CD4-positive, alpha-beta T cell treated with Interleukin-6 at 100 ng/mL for 8 hours (primary cell): ENCODE measurements at places on chromosomes 11 and 22.

- no peak for DNase-seq
Measured at GRCh38 chr22:17674152-17674551, 35.6 kb downstream of the BCL2L13 start.

GRCh38 chr22:40606306-40606705 lies 30.2 kb downstream of the MRTFA start:
- DNase-seq = no peak

DNA sequence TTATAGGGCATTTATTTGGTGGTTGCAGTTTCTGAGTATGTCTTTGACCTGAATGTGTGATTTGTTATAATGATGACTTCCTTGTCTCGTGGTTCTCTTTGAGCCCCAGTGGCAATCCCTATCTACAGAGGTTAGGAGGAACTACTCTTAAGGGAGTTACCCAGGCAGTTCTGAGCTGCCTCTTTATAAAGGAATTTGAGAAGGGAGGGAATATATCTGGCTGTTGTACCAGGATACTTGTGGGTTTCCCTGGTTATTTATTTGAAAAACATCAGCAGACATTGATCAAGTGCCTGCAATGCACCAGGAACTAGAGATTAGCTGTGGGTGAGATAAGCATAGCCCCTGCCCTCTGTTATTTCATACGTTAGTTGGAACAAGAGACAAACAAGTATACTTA lies 243.5 kb upstream of the ARHGAP20 start:
- DNase-seq = no peak

DNA sequence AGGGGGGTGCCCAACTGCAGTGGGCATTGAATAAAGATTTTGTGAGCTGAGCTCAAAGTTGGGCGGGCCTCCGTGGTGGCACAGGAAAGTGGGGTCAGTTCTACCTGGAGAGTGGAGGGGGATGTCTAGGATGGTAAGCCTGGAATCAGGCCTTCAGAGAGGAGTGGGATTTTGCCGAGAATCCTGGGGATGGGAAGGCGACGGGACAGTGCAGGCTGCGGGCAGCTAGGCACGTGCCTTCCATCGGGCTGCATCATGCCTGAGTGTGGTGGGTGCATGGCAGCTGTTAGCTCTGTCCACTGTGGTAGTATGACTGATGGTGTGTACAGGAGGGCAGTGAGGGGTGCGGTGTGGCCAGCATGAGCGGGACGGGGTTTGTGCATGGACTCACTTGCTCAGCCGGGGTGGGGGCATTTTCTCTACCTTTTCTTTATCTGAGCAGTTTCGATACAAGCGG lies 3.6 kb downstream of the SHANK3 start:
- no peak for DNase-seq

DNA sequence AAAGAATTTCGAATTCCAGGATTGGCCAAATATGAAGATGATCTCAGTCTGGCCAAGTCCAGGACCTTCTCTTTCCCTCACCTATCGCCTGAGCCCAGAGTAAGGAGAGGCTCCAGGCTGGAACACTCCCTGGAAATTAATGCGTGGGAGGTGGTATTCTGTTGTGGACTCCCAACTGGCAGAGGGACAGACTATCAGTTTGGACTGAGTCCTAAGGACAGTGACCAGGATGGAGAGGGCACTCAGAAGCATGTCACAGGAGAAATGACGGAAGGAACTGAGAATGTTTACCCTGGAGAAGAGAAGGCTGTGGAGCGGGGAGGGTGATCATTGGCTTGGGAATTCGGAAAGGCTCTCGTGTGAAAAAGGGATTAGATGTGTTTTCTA lies 84.4 kb downstream of the RPL27A start:
- DNase-seq = no peak

DNA sequence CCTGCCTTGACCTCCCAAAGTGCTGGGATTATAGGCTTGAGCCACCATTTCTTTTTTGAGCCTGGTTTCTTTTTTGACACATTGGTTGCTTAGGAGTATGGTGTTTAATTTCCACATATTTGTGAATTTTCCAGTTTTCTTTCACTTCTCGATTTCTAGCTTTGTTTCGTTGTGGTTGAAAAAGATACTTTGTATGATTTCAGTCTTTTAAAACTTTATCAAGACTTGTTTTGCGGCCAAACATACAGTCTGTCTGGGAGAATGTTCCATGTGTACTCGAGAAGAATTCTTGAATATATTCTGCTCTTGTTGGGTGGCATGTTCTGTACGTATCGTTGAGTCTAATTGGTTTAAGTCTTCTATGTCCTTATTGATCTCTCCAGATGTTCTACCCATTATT lies 20.8 kb downstream of the SHANK3 start:
- no peak for DNase-seq

DNA sequence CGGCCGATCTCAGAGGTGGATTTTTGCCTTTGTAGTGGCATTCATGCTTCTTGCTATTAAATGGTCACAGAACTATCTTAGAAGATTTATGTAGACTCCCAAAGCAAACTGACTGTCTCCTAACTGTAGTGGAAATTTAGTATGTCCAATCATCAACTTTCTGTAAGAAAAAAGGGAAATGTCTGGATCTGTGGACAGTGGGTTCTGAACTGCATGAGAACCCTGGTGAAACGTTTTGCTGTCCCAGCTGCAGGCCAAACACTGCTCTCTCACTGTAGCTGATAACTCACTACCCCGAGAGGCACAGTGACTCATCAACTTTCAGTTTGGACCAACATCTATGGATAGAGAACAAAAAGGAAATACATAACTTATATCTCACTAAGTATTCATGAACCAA lies 387.1 kb downstream of the SOX6 start:
- no peak for DNase-seq

DNA sequence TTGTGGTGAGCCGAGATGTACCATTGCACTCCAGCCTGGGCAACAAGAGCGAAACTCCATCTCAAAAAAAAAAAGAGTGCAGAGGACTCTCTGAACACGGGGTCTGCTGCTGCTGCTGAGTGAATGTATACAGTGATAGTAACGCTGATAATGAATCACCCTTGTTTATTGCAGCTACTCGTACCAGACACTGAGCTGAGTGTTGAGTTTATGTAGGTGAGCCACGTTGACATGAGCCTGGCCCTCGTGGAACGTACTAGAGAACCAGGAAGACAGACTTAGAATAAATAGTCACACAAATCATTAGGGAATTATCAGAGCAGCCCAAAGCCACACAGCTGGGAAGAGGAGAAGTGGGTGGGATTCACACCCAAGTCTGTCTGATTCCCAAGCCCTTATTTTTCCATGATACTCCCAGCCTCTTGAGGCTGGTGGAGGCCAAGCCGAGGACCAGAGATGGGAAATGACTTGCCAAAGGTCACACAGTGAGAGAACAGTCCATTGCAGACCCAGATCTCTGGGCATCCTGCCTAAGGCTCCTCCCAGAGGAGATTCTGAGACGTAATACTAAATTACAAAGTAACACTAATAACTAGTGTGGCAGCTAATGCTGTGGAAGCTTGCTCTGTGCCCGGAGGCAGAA lies 34.8 kb downstream of the MB start:
- DNase-seq = no peak

DNA sequence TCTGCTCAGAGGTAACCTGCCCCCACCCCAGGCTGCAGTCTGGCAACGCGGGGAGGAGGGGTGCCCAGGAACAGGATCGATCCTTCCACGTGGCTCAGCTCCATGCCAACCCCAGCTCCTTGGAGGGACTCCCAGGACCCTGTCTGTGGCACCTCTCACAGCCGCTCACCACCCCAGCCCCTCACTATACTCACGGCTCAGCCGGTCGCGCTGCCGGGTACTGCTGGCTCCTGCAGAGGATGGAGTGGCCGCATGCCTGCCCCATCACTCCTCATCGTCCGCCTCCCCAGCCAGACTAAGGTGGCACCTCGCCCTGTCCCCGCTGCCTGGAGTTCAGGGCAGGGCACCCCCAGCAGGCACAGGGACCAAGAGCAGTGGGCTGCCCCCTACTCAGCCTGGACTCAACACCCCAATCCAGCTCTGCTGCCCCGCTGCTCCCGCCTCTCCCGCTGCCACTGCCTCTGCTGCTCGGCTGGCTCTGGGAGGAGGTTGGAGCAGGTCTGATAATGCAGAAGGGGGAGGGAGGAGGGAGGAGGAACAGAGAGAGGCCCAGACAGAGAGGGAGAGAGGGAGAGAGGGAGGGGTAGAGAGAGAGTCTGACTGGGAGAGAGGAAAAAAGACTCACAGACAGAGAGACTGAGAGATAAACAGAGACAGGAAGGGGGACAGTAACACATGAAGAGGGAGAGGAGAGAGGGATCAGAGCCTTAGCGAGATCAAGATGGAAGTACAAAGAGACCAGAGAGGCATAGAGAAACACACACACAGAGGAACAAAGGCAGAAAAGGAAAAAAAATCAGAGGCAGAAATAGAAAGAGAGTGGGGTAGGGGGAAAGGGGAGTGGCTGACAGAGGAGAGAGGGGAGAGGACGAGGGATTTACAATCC lies at the start of gene PDE2A:
Gene PDE2A, minus strand, starts transcription at position 480 of the 886 bp plus-strand sequence. Its CDS starts 215 bp downstream, at position 265.
- no peak for DNase-seq

DNA sequence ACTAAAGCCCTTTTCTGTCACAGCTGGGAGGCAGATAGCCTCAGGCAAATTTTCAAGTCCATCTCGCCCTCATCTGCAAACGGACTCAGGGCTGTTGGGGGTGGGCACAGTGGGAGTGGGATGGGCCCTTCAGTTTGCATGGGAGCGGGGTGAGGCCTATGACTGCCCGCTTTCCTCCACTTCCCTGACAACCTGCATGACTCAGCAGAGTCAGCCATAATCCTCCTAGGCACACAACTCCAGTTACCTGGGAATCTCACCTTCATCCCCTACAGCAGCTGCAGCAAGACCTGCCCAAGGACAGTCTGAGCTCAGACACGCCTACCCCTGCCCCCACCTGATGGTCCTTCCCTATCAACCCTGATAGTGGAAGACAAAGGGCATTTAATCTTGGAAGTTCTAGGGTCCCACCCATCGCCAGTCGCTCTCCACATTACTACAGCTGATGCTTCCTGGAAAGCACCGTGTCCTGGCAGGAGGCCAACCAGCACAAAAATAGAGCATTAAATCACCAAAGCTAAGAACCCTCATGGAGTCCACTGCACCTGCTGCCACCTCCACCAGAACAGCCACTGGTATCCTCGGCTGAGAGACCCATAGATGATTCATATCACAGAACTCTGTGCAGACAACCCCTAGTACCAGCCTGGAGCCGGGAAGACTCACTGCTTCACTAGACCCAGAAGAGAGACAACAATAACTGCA lies 319.3 kb downstream of the DCDC1 start:
- DNase-seq = no peak

DNA sequence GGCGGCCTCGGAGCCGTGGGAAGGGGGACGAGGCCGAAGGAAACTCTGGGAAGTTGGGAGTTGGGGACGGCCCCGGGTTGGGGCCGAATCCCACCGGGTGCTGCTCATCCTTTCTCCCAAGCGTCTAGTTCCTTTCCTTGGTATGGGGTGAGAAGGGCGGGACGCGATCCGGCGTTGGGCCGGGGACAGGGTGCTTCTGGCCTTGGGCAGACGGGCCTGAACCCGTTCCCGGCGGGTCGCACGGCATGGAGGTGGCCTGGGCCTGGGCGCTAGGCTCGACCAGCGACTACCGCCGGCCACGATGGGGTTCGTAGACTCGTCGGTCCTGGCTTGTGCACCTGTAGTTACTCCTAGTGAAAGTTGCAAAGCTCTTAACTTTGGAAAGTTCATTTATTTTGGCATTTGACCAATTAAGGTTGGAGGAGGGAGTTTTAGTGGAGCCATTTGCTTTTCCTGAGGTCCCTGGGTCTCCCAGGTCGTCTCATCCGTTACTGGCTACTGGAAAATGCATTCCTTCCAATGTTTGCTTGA lies 1.0 kb downstream of the SYT9 start:
- DNase-seq = no peak

GRCh38 chr11:100546714-100547113 lies 140.4 kb upstream of the ARHGAP42 start:
- no peak for DNase-seq

- no peak for DNase-seq
Measured at GRCh38 chr11:19442554-19442910, 201.8 kb upstream of the E2F8 start.

DNA sequence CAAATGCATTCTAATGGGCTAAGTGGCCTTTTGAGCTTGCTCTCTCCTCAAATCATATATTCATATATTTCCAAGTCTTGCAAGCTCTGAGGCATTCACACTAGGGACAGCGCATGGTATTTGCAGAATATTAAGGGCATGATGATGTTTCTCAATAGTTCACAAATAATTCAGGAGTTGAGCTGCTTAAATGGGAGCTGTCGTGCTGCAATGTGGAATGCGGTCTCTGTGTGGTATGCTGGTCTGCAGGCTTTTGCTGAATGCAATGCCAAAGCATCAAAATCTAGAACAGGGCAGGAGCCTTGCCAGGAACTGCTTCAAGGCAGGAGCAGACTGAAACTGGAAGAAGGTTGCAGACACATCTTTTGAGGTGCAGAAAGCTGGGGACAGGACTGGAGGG lies 1060.0 kb downstream of the TBC1D22A start:
- no peak for DNase-seq
